ENCODE measurements at places on chromosomes 12 and 14. TPM values are rescaled to one million over a fixed set of nuclear protein-coding genes. Genes with fewer than 3 reads are reported as not detected.

DNA sequence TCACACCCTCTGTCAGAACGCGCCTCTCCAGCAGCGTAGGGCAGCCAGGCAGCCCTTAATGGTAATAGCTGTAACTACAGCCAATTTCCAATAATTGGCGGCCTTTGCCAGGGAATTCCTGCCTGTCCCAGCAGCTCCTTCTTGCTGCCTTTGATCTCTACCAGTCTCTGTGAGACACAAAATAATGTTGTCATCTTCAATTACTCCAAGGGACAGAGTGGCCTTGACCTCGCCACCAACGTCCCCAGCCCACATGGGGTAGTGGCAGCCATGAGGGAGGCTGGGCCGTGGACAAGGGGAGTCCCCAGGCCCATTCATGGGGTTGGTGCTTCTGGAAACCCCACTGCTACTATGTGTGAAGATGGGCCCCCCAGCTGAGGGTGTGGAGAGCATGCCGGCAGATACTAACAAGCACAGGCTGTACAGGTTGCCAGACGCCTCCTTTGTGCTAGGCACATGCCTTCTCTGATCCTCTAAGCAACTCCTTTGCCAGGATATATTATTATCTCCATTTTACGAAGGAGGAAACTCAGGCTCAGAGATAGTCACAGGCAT is 17.4 kb upstream of the CLMN start:
- DNase-seq = no peak

- DNase-seq = no peak
Observed at GRCh38 chr14:33738491-33738890, 212.4 kb downstream of the EGLN3 start.

DNA sequence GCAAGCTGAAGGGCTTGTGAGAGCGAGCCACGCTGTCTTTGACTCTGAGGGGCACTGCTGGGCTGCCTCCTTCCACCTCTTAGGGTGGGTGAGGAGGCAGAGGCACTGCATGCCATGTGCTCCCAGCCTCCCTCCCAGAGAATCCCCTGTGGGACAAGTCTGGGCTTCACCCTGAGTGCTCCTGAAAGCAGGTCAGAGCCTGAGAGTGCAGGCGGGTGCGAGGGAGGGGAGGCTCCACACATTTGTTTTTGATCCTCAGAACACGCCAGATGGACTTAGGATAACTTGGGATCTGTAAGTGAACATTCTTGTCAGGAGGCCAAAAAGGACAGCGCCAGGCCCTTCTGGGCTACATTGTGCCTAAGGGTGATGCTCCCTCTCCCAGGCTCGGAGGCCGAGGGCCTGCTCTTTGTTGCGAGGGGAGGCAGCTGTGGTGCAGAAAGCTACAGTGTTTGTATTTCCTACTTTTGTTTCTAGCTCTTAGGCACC is 155.4 kb downstream of the TMX1 start:
- no peak for DNase-seq

- DNase-seq = no peak
Observed at GRCh38 chr14:37623971-37624370, 28.5 kb downstream of the TTC6 start.

DNA sequence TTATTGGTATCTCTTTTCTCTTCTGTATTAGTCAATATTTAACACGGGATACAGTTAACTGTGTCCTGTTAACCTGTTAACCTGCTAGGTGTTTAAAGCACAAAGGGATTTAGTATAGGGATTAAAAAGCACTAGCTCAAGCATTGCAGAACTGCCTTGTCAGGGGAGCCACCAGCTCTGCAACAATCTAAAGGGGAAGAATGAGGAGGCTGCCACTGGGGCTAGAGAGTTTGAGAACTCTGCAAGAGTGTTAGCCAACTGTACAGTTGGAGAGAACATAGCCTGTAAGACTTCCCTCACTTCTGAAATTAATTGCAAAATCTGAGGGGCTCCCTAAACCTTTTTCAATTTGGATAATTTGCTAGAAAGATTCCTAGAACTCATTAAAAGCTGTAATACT is 6.5 kb upstream of the VRK1 start:
- no peak for DNase-seq

DNA sequence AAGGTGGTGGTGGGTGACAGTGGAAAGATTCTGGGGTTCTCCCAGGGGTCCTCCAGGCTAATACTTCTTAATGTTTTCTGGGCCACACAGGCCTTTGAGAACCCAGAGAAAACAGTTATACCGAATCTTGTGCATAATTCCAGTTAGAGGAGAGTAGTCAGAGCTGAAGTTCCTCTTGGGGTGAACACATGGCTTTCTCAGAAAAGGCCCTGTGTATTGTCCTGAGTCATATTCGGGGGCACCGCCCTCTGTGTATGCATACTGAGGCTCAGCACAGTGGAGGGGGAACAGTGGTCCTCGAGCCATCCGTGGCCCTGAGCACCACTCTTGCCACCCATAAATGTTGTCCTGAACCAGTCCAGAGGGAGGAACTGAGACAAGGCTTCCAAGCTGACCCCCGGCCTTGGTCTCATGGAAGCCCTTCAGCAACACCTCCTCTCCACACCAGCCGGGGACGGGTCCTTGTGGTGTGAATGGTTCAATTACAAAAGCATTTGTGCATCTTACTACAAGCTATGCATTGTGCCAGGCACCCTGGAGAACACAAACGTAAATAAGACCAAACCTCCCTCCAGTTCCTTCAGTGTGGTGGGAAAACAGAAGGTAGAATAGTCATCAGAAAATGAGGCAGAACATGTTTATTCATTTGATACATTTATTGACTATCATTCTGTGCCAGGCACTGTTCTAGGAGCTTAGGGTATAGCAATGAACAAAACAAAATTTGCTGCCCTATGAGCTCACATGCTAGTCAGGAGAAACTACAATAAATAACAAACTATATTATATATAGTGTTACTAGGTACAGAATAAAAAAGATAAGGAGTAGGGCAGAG is 9.9 kb downstream of the DHRS2 start:
- DNase-seq = no peak

DNA sequence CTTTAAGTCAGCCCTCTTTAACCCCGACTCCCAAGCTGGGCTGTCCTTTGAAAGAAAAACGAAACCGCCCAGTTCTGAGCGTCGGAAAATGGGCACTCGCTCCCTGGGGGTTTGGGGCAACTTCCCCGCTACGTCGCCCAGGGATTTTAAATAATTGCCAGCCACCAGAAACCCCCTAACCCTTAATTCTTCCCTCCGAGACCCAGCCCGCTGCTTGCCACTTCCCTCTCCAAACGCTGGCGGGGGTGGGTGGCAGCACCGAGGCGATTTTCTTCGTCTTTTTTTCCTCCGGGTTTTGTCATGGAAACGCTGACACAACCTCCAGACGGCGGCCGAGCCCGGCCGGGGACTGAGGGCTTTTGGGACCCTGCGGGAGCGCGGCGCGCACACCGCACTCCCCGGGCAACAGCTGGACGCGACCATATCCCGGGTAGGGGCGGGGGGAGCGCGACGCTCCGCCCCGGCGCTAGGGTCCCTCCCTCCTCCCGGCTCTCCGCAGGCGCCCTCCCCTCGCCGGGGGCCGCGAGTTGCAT is at the start of gene CHST11:
TSS of gene CHST11 (plus strand) at position 532 of the 533 bp plus-strand sequence.
- DNase-seq = peak; percentile 80

The EFS gene
- 76.8 TPM for total RNA-seq

The GPR68 gene
- total RNA-seq = 1.1 TPM

The PLEKHD1 gene
- total RNA-seq = 0.20 TPM

The PAWR gene
- total RNA-seq = 211 TPM

The RPS6KA5 gene
- total RNA-seq = 11.0 TPM

The RPS26 gene
- 25.2 TPM for total RNA-seq

The LRIG3 gene
- 20.3 TPM for total RNA-seq

The GYS2 gene
- not detected for total RNA-seq
